ENCODE measurements at places on chromosomes 4 and X.

DNA sequence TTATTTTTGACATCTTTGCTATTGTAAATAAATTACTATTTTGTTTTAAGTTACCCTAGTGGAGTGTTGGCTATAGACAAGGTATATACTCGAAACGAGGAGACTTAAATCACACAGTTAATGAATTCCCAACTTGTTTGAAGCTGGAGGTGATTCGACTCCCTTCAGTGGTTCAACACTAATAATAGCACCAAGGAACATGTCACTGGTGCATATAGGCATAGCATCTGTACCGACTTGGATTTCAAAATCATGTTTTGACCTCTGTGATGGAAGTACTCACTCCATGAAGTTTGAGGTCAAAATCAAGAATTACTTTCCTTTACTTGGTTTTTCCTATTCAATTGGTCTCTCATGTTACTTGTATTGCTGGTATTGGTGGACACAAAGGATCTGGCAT lies 66.5 kb downstream of the ZFX start:
- DNase-seq, result no peak

GRCh38 chr4:152870606-152871005 lies 65.5 kb upstream of the FHDC1 start:
- no peak for DNase-seq

DNA sequence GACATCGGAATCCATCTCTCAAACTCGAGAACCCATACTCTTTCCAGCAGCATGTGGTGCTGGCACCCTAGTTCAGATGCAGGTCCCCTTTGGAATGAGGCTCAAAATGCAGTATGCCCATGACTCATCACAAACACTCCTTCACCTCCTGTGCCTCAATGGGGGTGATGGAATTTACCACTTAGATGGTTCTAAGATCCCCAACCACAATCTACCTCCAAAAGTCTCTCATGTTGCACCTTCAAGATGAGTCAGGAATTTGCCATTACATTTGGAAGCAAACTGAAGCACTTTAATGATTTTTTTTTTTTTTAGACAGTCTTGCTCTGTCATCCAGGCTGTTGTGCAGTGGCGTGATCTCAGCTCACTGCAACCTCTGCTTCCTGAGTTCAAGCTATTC lies 8.5 kb upstream of the MID1 start:
- no peak for DNase-seq

DNA sequence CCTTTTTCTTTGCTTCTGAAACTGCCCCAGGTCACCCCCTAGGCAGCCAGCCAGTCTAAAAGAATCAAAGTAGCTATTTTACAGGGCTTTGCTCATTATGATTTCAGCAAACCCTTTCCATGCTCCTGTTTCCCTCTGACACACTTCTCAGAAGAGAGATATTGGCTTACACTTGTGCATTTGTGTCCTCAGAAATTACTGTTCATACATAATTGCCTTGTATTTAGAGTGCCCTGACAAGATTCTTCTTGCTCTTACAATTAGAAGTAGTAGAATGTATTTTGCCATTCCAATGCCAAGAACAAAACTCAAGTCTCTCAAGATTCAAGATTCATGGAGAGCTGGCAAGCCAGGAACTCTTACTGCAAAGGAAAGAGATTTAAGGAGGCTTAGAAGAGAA lies 531.0 kb upstream of the ZFP42 start:
- DNase-seq, result no peak

- no peak for DNase-seq
Measured at GRCh38 chr4:54568184-54568583, 89.6 kb upstream of the KIT start.

DNA sequence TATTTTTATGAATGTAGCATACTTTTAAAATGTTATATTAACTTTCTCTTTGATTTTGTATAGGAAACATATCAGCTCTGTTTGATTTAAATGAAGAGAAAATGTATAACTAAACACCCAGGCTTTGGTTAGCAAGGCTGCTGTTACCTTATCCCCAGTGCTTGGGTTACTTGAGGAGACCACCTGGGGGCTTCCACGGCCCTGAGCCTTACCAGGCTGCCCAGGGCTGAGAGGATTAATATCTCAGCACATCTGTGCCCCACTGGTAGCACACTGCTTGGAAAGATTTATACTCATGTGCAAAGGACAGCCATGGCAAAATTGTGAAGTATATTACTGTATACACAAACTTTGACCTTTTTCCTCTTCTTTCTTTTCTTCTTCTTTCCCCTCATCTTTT lies 752.9 kb downstream of the RAPGEF2 start:
- DNase-seq, result no peak

- no peak for DNase-seq
Measured at GRCh38 chrX:145405012-145405411, 157.7 kb downstream of the SPANXN1 start.

- no peak for DNase-seq
Measured at GRCh38 chrX:148620023-148620422, 119.6 kb downstream of the AFF2 start.

- DNase-seq, result no peak
Measured at GRCh38 chr4:10590896-10591295, 93.7 kb downstream of the CLNK start.

GRCh38 chrX:69317721-69318120 lies 152.5 kb upstream of the PJA1 start:
- DNase-seq, result no peak

GRCh38 chr4:184382189-184382846 lies 92.0 kb downstream of the IRF2 start:
- no peak for DNase-seq

GRCh38 chrX:30593440-30594200 lies 16.1 kb upstream of the TASL start:
- no peak for DNase-seq

DNA sequence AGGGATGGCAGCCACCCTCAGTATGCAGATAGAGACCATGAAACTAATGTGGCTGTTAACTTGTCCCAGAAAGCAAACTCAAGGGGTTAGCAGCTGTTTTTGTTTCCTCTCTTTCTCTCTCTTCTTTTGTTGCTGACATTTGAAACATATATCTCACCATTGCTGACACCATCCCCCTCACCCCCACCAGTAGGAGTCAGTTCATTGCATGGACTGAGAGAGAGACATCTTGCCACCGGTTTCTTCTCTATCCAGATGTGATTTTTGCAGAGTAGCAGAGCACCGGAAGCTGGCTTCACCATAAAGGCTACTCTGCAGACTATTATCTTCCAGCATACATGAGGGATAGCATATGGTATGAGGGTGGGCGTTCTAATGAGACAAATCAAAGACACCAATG lies 177.1 kb upstream of the FRG1 start:
- DNase-seq, result no peak

DNA sequence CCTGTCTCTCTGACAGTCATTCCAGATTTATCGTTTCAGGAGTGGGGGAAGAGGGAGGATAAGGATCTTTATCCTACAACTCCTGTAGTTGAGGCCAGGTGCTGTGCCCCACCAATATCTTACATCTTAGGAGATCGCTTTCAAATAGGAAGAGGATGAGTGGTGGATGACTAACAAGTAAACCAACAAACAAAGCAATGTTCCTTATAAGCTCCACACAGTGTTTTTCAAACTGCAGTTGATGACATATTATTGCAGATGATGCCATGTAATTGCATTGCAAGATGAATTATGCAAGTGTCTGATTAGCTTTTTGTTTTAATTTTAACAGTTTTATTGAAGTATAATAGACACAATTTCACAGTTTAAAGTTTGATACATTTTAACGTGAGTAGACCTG lies 35.8 kb upstream of the TMEM164 start:
- no peak for DNase-seq

DNA sequence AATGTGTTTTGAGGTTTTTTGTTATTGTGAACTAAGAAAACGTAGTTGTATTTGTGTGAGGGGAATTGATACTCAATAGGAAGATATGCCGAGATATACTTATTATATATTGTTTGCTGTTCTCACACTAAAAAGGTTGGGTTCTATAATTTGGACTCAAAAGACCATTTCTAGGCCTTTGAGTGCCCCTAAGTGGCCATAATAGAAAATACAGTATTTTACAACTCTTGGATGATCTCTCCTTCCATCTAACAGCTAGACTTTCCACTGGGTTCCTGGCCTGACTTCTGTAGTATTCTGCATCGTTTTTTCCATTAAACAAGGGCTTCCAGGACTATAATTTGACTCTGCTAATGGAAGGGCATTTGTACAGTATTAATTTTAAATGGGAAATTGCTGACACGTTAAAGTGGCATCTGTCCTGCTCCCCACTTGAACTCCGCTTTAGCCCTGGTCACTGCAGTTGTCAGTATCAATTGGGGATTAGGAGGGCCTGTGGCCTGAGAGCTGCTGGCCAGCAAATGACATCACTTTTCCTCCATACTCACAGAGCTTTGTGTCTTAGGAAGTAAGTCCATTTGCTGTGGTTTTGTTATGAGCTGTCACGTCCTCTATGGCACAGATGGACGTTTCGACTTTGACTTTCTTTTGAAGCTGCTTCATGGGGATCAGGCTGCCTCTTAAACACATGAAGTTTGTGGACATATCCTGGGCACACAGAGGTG lies 176.9 kb downstream of the SLIT2 start:
- DNase-seq, result no peak

DNA sequence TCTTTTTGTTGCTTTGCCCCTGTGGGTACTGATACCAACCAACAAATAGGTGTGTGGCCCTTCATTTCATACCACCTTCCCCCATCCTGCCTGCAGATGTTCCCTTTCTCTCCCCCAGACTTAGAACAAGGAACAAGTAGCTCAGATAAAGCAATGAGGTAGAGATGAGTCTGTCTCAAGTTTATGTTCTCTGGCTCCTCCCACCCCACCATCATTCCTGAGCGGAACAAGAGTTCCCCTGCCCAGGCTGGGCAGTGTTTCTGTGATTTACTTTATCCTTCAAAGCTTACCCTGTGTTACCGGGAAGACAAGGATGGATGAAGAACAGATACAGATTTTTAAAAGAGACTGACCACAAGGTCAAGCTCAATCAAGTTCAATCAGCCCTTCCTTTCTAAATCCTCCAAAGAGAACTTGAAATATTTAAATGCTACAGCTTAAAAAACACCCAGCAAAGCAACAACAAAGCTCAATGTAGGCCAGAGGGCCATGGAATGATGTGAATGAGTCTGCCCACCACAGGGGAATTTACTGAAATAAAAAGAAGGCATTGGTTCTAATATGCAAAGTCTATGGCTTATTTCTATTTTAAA lies 80.1 kb upstream of the UCP1 start:
- no peak for DNase-seq

GRCh38 chr4:105440890-105441289 lies 33.0 kb downstream of the PPA2 start:
- no peak for DNase-seq

- no peak for DNase-seq
Measured at GRCh38 chr4:26367811-26368210, 47.0 kb downstream of the RBPJ start.

DNA sequence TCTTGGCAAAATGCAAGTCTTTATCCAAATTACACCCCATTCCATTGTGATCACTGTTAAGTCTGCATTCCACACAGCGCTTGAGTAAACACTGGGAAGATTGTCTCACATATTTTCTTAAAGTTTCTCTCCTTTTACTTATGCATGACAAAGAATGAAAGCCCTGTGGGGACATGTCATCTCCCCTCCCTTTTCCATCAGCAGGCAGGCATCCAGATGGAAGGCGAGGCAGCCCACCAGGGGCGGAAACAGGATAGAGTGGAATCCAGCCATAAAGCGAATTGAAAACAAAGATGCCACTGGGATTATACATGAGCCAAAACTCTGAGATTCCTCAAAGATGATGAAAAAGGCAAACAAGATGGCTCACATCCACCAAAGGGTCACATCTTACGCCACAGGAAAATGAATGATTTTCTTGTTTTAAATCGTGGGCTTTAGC lies 78.2 kb downstream of the AFAP1 start:
- DNase-seq, result no peak

- no peak for DNase-seq
Measured at GRCh38 chr4:180528003-180528402, 1715.2 kb upstream of the TENM3 start.

DNA sequence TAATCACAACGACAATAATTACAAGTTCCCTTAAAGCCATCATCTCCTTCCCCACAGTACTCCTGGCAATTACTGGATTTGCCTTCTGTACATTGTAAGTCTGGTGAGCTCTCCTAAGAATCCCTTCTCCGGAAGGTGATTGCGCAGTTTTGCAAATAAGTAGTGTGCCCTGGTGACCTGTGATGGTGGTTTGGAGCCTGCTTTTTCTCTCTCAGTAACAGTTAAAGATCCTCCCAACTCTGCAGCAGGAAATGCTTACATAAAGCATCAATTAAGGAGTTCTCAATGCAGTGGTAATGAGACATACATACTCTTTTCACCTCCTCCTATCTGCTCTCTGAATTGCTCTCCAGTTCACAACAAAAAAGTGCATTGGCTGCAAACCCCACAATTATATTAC lies 159.7 kb downstream of the SH2D1A start:
- DNase-seq, result no peak

GRCh38 chr4:66655505-66655904 lies 889.8 kb downstream of the CENPC start:
- DNase-seq, result no peak

GRCh38 chr4:75781305-75781704 lies 56.9 kb downstream of the USO1 start:
- no peak for DNase-seq

GRCh38 chrX:139864640-139865039 lies 68.2 kb downstream of the ATP11C start:
- no peak for DNase-seq

- DNase-seq, result no peak
Measured at GRCh38 chr4:85762529-85762871, 287.6 kb downstream of the ARHGAP24 start.

GRCh38 chr4:158786955-158787354 lies 18.1 kb downstream of the FNIP2 start:
- DNase-seq, result no peak

- no peak for DNase-seq
Measured at GRCh38 chr4:14225688-14226207, 598.2 kb upstream of the BOD1L1 start.

- no peak for DNase-seq
Measured at GRCh38 chrX:25112156-25112555, 96.4 kb upstream of the ARX start.

DNA sequence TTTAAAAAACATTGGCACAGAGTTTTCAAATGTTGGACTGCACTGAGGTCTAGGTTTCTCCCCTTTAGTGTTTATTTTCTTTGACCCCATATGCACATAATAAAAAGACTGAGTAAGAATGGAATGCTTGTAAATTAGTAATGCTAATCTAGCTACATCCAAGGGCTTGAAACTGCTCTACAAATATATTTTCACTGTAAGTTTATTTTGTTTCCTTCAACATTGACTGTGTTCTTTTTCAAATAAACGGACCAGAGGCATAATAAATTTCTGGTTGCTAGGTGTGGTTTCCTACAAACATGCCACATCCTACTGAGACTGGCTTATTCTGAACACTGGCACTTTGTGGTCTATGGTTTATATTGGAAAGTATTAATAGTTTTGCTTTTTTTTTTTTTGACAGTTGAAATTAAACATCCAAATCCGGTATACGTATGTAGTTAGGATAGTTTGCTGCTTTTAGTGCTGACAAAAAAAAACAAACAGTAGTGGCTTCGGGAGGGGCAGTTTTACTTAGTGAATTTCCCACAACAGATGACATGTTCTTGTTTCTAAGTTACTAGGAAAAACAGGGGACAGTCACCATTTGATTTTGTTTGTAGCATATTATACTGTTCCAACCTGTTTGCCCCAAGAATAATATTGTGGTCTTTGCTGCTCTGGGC lies 13.2 kb downstream of the CA5B start:
- no peak for DNase-seq
